ENCODE measurements at places on chromosomes 13 and 19.

GRCh38 chr13:54394085-54394700, 1365.6 kb downstream of the OLFM4 start:
- no peak for DNase-seq

DNA sequence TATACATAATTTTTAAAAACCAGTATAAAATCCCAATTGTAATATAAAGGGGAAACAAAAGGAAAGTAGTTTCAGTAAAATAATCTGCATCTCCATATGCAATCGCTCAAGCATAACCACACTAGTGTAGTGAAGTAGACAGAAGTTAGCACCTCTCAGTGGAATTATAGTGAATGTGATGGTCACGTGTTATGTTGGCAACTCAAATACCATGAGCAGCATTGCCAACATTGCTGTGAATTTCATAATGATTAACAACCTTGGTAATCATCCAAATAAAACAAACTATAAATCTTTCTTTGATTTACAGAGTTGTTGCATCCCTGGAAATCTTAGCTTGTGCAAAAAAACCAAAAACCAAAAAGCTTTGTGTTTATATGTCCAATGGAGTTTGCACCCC, 77.3 kb upstream of the SIAH3 start:
- DNase-seq: no peak

DNA sequence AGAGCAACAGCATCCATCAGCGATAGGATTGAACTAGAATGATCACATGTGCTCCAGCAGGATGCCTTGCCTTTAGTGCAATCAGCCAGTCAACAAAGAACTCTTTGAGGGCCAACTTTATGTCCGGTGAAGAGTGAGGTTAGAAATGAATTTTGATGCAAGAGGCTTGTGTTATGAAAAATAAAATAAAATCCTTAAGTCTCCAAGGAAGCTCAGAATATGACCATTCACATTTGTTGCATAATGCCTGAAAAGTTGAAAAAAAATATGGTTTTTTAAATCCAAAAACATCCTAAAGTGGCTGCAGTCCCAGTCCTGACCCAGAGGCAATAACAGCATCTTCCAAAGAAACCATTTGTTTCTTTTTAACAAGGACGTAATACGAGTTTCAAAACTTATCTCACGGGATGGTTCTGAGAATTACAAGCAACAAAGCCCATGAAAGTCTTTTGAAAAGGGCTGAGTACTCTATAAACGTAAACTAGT, 61.3 kb downstream of the DCLK1 start:
- no peak for DNase-seq

- DNase-seq: no peak
Observed at GRCh38 chr13:96617528-96617927, 376.7 kb downstream of the OXGR1 start.

DNA sequence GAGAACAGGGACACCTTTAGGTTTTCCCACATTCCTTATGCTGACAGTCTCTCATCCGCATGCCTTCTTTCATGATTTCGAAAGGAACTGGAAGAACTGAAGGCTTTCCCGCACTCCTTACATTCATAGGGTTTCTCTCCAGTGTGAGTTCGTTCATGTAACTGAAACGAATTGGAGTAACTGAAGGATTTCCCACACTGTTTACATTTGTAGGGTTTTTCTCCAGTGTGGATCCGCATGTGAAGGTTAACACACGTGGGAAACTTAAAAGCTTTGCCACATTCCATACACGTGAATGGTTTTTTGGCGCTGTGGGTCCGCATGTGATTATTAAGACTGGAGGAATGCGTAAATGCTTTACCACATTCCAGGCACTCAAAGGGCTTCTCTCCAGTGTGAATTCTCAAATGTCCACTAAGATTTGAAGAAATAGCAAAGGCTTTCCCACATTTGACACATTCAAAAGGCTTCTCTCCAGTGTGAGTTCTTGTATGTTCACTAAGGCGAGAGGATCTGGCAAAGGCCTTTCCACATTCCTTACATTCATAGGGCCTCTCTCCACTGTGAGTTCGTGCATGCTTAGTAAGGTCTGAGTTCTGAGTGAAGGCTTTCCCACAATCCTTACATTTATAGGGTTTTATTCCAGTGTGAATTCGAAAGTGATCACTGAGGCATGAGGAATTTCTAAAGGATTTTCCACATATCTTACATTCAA, 22.0 kb downstream of the ZNF266 start:
- DNase-seq: no peak
